ENCODE measurements at places on chromosomes 7 and 10.

GRCh38 chr10:4131407-4132215 is 346.6 kb upstream of the KLF6 start:
- no peak for DNase-seq

DNA sequence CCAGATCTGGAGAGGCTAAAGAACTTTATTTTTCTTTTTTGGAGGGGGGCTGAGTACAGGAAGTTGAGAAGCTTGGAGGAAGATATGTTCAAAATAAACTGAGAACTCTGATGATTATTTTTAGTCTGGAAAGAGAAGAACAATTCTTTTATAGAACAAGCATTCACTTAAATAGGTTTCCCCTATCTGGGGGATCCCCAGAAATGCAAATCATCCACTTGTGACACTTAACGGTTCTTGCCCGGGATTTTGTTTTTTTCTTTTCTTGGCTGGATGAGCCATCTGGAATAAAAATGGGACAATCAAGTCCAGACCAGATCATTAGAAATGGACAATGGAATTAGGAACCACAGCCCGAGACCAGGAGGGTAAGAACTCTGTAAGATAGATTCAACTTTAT is 95.9 kb upstream of the EGR2 start:
- DNase-seq: no peak

- DNase-seq: no peak
Measured at GRCh38 chr10:116133634-116134033, 139.4 kb downstream of the GFRA1 start.

GRCh38 chr10:73865107-73865458 is 9.3 kb downstream of the CAMK2G start:
- no peak for DNase-seq

- no peak for DNase-seq
Measured at GRCh38 chr7:32069116-32069650, 1.0 kb downstream of the PDE1C start.

DNA sequence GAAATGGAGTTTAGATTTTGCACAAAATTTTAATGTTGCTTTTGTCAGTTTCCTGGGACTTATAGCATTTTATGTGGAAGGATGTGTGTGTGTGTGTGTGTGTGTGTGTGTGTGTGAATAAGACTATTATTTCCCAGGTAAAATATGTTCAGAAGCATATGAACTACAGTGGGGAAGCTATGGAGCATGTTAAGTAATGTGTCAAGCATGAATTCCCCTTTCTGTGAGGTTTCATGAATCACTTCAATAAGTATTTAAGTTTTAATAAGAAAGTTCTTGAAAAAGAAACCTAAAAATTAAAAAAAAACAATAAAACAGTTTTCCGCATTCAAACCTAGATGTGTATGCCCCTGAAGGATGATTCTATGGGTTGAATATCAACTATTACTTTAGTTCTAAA is 693 bp downstream of the CREB5 start:
- no peak for DNase-seq

DNA sequence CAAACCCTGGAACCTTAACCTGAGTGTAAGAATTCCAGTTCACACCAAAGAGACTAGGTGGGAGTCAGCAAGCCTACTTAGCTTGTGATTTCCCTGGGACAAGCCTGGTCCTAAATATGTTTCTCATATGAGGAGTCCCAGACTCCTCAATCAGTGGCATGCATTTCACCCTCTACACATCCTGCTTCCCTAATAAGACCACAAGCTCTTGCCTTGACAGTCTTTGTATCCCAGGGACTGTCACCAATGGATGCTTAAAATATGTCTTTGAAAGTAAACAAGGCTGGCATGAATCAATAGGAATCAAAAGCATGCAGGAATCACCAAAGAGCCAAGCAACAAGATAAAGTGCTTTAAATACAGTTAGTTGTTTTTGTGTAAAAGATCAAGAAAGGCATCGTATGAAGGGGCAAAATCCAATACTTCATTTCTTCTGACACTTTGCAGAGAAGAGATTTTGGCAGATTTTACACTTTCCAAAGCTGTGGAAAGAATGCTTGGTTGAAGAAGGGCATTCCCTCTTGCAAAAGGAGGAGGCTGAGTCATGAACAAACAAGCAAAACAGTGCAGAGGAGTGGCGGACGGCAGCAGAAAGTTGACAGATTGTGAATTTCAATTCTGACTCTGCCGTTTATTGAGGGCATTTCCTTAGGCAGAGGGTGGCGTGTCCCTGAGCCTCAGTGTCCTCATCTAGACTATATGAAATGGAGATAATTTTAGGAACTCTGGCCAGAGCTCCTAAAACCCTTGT is 8.5 kb upstream of the NFE2L3 start:
- DNase-seq: no peak

DNA sequence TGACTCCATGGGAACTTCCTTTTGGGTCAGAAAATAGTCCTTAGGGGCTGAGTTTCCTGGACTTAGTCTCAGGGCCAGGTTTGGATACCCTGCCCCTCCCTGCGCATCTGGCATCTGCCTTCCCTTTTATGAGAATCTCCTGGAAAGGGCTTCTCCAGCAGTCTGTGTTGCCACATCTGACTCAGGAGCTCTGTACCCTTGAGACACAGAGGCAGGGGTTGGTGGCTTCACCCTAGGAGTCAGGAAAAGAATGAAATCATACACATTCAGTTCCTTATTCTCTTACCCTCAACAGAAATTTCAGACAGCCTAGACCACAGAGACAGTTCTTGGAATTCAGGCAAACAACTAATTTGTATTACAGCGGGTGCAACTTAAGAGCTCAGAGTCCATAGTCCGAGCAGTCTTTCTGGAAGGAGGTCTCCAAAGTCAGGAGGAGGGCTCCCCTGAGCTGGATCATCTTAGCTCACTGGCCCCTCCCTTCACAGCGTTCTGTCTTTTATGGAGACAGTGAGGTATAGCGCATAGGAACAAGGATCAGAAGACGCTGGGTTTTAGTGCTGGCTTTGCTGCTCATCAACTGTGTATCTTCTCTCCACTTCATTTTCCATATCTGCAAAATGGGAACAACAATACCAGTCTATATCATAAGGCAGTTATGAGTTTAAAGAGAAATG is 3.0 kb upstream of the PLAU start:
- DNase-seq: no peak

- no peak for DNase-seq
Measured at GRCh38 chr7:13560441-13560840, 429.0 kb downstream of the ETV1 start.

DNA sequence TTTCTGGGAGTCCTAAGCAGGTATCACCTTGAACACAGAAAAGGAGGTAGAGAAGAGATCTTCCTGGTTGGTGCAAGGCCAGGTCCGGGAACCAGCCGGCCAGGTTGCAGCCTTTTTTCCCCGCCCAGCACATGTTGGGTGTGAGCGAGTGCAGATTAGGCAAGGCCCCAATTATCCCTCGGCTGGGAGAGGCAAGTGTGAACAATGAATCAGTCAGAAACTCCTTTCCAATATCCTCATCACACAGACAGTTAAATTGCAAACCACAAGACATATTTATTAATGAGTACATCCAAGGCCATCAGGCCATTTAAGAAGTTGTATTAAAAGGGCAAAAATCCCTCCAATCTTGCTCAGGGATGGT is 115.0 kb upstream of the AFAP1L2 start:
- no peak for DNase-seq

DNA sequence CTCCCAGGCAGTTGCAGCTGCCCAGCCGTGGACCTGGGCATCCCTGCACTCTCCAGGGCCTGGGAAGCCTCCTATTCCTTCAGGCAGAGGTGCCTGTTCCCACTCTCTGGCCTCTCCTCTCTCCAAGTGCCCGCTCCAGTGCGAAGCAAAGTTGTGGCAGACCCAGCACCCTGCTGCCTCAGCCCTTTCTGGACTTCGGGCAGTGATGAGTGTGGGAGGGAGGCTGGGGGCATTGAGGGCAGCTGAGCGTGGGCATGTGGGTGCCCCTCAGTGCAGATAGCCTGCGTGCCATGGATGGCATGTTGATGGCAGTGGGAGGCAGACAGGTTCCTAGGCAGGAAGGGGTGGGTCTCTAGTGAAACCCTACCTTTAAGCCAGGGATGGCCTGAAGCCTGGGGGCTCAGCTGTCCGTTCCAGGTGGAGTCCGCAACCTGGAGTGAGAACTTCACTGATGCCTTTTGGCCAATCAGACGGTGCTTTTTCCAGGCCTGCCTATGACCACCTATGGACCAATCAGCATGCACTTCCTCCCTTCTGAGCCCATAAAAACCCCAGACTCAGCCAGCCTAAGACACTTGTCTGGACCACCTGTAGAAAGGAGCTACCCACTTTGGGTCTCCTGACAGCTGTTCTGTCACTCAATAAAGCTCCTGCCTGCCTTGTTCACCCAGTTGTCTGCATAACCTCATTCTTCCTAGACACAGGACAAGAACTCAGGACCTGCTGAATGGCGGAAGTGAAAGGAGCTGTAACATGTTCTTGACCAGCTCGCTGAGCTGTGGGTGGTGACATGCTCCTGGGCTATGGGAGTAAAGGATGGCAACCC is 26.1 kb downstream of the SVIL start:
- DNase-seq: no peak

DNA sequence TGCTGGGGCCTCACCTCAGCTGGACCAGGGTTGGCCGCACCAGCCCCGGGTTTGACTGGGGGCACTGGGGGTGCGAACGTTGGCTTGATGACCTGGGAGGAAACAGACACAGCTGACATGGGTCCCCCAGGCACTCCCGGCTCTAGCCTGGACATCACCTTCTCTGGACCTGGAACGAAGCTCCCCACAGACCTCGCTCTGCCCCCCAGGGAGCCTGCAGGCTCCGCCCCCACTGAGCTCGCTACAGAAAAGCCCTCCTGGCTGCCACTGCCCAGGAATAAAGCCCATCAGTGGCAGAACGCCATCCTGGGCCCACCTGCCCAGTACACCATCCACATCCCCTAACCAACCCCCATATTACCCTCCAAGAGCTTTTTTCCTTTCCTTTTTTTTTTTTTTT is 13.0 kb downstream of the ADAM8 start:
- no peak for DNase-seq

GRCh38 chr7:129771928-129772479 is 160.5 kb downstream of the NRF1 start:
- DNase-seq: no peak

- DNase-seq: no peak
Measured at GRCh38 chr7:104480529-104480928, 152.1 kb downstream of the LHFPL3 start.

DNA sequence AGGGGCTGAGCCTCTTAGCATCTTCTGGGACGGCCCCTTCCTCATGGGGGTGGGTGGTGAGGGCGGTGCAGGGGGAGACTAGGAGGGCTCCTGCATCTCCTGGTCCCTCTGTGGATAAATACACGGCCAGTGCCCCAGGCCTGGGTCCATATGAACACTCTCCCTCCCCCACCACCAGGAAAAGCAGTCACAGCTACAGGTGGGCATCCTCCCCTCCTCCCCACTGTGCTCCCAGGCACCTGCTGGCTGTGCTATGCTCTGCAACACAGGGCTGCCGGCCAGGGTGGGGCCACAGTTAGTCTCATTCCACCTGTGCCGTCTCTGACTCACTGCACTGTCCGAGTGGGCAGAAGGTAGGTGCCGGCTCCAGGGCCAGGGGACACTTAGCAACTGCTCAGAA is 87.3 kb upstream of the INSIG1 start:
- no peak for DNase-seq

DNA sequence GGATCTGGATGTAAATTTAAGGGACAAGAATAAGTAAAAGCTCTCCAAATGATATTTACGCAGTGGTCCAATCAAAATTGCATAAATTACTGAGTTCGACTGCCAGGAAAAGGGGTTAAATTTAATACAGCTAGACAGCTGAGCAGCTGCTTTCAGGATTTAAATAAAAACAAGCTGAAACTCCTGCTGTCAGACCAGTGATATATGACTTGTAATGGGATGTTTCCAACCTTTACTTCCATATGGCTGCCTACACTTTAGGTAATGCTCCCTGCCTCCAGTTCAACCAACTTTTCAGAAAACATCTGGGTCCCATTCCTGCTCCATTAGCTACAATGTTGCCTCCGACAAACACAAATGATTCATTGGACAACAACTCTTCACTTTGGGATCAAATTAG is 326.3 kb upstream of the DGKB start:
- DNase-seq: no peak

DNA sequence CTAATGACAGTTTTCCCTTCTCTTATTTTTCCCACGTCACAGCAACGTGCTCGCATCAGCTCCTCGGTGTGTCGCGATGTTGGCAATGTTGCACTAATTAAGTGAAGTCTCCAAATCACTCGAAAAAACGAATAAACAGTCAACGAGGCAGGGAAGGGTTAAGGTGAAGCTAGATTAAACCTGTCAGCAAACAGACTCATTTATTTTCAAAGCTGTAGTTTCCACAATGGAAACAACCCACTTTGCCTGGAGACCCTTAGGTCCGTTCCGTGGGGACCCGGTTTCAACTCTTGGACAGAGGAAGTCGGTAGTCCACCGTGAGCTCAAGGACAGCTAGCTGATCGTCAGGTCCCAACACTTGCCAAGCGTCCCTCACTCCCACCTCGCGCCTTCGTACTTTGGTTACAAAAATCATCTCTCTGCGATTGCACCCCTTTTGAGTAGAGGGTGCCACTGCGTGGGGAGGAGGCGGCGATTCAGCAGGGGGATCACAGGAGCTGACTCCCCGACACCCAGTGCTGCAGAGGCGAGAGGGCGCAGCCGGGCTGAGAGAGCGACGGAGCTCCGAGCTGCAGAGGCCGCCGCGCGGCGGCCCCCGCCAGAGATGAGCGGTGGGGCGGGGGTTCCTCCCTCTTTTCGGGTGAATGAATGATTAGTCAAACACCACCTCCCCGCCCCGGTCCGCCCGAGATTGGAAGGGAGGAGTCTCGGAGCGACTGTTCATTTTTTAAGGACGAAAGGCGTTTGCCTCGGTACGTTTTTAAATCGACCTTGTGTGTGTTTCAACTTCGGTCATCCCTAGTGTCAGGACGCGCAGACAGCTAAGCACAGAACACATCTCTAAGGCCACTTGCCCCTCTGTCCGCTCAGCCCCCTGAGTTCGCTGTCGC is 1.3 kb upstream of the BMPER start:
- DNase-seq: peak; percentile 41

DNA sequence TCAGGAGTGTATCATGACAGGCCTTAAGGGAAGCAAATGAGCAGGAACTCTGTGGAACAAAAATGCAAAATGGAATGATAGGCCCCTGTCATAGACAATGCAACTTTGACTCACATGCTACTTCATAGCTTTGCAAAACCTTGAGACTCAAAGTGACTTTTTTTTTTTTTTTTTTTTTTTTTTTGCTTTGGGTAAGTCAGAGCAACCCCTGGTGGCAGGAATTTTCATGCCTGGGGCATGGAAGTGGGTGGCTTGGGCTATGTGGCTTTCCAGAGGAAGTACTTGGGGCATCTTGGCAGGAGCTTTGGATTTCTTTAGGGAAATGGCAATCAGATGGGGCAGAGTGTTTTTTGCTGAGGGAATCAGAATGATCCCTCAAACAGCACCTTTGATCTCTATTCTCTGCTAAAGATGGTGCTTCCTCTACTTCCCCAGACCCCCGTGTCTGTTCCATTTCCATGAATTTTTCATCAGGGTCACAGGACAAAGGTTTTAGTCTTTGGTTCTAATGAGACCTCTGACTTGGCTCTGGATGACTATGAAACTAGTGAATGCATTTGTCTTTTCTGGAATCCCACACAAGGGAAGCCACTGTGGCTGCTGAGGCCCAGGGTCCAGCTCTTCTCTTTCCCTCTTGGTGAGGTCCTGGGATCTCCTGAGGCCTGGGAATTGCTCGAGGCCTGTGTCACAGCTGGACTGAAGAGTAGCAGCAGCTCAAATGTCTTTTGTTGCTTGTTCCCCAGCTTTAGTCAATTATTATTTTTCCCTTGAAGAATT is 62.8 kb downstream of the TACC2 start:
- no peak for DNase-seq

GRCh38 chr10:11213137-11213536 is 195.5 kb downstream of the CELF2 start:
- DNase-seq: no peak
